ENCODE measurements at places on chromosomes 13 and 19.

DNA sequence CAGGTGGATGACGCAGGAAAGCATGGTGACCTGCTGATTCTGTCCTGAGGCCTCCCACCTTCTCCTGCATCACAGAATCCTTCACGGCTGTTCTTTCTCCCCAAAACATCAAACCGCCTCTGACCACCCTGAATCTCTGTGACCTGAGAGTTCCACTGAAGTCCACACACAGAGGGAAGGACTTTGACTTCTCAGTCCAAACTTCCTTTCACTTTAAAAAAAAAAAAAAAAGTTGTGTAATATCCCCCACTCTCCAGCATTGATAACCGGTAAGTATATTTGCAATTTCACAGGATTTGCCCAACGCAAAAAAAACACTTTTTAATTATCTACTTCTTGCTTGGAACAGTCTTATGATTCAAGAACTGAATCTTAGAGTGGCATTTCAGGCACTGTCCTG is 259.5 kb upstream of the IRS2 start:
- DNase-seq, result no peak

- DNase-seq, result no peak
These were observed 4.5 kb upstream of the TIMM44 start for GRCh38 chr19:7947939-7948338.

DNA sequence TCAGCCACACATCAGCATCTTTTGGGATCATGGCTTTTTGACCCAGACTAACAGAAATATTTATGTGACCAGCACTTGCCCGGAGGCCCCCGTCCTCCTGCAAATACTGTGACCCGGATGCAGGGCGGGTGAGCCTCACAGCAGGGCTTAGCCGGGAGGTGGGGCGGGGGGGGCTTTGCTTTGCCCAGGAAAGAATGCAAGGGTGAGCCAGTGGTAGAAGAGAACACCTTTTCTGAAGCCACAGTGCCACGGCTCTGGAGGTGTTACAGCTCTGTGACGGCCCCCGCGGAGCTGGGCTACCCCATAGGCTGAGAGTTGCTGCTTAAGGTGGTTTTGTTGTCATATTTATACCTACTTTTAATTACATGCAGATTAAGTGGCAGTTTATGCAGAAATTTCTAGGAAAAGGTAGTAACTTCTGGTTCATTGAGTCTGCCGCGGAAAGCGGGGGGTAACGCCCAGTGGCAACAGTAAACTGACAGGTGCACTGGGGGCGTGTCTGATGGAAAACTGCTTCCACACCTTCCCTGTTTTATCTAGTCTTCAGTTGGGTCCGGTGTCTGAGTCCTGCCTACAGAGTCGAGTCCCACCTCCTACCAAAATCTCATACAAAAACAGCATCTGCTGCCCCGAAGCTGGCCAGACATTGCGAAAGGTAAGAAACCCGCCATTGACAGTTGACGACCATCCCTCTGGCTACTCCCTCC is 187.9 kb downstream of the TEX29 start:
- no peak for DNase-seq

- DNase-seq, result peak; percentile 63
These were observed 22.3 kb downstream of the EPS15L1 start for GRCh38 chr19:16449330-16449961.

DNA sequence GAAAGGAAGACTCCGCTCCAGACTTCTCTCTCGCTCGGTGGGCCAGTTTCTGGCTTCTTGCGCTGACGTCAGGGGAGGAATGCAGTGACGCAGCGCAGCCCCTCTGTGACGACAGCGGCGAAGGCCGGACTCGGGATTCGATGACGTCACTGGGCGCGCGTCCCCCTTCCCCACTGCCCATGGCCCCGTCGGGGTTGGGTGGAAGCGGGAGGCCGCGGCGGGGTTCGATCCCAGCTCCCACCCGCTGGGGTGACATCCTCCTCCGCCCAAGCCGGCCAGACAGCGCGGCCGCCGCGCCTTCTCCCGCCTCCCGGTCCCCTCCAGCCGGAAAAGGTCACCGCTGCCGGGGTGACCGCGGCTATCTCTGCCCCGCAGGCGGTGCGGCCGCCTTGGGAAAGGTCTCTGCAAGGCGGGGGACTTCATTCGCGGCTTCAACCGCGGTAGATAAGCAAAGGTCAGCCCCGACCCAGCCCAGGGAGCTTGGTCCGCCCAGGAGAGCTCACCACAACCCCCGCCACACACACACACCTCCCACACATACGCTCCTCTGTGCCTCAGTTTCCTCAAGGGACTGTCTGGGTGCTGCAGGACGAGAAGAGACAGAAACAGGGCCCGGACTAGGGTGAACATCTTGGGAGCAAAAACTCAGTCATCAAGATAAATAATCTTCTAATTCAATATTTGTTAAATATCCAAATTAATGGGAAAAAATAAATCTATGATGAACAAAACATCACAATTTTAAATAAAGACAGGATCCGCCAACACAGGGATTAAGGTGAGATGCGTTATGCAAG is 844 bp upstream of the RFX1 start:
- DNase-seq, result no peak

GRCh38 chr19:3766520-3766919 is 4.0 kb downstream of the MRPL54 start:
- DNase-seq, result no peak

GRCh38 chr19:8702350-8702749 is 3.8 kb upstream of the ACTL9 start:
- DNase-seq, result no peak

DNA sequence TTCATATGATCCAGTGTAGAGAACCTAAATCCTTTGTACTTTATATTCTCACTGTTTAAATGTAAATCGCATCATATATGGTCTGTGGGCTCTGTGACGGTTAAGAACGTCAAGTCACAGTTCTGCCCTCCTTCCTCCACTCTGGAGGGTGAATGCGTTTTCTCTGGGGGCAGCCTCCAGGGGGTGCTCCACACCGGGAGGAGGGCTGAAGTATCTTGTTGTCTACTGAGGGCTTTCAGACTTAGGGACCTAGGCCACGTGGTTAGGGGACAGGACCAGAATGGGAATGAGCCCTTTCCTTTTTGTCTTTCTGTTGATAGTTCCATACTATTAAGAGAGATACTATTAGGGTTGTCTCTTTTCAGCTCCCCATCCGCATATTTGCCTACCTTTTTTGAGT is 504.9 kb downstream of the FGF9 start:
- DNase-seq, result no peak

- no peak for DNase-seq
These were observed 33.7 kb upstream of the TDRD3 start for GRCh38 chr13:60363288-60363687.

DNA sequence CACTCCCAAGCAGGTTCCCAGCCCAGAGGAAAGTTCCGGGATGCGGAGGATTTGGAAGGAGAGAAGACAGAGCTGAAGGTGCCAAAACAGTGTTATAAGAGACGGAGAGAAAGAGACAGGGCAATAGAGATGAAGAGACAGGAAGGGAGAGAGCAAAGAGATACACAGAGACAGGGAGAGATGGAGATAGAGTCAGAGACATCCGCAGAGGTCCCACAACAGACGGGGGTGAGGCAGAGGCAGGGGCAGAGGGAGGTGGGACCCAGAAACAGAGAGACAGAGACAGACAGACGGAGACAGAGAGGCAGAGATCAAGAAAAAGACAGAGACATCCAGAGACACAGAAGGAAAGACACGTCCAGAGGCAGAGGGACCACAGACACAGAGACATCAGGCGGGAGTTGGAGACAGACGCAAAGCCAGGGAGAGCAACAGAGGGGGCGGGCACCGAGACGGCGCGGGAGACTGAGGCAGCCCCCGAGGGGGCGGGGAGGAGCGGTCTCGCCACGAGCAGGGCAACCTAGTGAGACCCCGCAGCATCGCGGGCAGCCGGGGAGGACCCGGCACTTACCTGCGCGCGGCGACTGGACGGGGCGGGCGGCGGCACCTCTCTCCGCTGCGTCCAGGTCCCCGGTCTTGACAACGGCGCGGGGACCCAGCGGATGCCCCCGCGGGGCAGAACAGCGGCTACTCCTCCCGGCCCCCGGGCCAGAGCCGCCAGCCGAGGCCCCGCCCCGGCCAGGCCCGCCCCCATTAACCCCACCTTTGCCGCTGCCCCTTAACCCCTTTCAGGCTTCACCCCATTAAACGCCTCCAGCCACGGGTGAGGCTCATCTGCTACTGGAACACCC is at the start of gene GPR4:
TSS of gene GPR4 (minus strand) at position 689 of the 851 bp plus-strand sequence. CDS start 10,346 bp downstream, outside the sequence.
- no peak for DNase-seq

GRCh38 chr19:23263870-23264590 is 13.8 kb upstream of the ZNF724 start:
- DNase-seq, result no peak

DNA sequence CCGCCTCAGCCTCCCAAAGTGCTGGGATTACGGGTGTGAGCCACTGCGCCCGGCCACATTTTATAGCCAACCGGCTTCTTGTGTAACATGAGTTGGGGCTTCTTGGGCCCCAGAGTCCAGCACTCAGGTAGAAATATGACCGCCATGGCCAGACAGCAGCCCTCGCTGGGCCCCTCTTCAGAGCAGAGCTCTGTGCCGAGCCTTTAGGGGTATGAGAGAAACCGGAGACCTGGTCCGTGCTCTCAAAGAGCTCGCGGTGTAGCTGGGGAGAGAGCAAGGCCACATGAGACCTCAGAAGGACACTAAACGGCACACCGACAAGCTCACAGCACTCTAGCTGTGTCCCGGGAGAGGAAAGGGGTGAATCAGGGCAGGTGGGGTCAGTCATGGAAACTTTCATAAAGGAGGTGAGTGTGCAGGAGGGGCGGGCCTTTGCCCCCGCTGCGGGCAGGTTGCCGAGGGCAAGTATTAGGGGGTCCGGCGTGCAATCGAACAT is 15.8 kb downstream of the ACTN4 start:
- no peak for DNase-seq

- DNase-seq, result no peak
These were observed 587.9 kb downstream of the LMO7 start for GRCh38 chr13:76223999-76224398.

- DNase-seq, result no peak
These were observed 2.9 kb upstream of the NRTN start for GRCh38 chr19:5801796-5802619.

DNA sequence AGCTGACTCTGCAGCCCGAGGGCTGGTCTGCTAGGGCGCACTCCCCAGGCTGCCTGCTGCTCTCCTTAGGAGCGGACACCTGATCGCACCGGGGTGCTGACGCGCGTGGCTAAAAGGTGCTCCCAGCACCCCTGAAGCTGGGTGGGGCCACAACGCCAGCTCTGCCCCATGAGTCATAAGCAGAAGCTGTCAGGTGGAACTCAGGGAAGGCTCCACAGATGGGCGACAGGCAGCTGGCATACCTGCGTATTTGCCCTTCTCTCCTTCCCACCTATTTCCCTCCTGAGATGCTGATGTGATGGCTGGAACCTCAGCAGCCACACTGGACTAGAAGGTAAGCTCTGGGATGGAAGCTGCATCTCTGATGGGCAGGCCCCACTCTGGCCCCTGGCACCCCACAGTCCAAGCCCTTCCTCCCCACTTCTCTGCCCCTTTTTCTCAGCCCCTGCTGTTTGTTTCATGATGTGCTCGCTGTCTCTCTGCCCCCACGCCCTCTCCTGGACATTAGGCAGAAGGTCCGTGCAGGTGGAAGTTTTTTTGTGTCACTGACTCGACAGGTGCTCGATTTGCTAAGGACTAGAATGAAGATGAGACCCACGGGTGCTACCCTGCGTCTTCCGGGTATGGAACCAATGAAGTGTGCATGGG is 30.3 kb upstream of the CACTIN start:
- no peak for DNase-seq

GRCh38 chr19:50647879-50648615 is 1.2 kb upstream of the C19orf81 start:
- no peak for DNase-seq

DNA sequence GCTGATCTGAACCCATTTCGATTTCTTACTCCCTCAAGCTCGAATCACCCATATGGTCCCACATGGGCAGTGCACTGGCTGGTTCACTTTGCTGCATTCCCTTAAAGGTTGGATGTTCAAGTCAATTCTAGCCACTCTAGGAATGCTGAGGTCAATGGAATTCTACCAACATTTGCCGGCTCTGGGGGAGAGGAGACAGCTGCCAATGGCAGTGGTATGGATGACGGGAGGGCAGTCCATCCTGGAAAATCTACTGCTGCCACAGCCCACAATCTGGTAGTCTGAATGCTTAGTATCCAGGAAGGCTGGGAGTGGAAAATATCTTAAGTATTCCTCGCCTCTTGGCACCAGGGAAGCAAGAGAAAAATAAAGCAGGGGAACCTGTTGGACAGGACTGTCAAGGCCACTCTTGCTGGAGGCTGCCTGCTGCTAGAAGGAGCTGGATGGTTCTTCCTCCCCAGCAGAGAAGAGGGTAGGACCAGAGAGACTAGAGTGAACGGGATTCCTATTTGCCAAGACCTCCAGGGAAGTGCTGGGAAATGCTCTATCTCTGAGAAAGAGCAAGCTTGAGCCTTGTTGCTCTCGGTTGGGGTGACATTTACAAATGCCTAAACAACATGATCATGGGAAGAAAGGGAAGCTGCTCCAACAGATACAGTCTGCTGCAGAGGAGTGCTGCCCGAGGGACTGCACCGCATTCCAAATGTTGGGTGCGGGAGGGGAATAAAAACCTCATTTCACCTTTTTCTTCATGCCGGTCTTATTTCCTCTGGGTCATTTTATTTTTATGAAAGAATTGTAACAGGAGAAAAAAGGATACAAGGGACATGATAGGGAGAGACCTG is 20.7 kb upstream of the HMGB1 start:
- DNase-seq, result no peak

GRCh38 chr19:29315556-29316190 is 102.7 kb upstream of the UQCRFS1 start:
- no peak for DNase-seq

- no peak for DNase-seq
These were observed 89.5 kb downstream of the DGKH start for GRCh38 chr13:42137856-42138537.

GRCh38 chr19:18764591-18765051 is 26.5 kb downstream of the COMP start:
- peak; percentile 76 for DNase-seq

All from A172 (cell line).